ENCODE measurements at places on chromosomes 7 and 10.

- DNase-seq = no peak
Observed at GRCh38 chr7:94236960-94237359, 157.7 kb upstream of the COL1A2 start.

DNA sequence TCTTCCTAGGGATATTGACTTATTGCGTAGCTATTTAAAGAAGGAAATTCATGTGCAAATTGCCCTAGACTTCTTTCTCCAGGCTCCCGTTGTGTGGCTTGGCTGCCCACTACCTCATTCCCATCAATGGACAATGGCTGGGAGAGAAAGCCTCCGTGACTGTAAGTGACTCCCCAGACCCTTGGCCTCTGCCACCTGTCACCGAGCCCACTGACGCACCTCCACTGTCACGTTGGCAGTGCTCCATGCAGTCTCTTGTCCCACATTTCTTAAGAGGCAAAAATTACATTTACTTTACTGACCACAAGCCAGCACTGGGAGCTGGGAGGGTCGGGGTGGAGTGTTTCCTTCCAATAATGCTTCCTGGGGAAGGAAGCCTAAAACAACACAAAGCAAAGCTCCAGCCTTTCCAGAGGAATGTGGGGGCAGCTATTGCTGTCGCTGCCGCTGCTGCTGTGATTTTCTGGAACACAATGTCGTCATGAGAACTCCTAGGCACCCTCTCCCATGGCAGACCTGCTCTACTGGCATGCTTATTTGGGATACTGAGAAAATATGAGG lies 89.7 kb upstream of the STEAP1B start:
- DNase-seq = no peak

DNA sequence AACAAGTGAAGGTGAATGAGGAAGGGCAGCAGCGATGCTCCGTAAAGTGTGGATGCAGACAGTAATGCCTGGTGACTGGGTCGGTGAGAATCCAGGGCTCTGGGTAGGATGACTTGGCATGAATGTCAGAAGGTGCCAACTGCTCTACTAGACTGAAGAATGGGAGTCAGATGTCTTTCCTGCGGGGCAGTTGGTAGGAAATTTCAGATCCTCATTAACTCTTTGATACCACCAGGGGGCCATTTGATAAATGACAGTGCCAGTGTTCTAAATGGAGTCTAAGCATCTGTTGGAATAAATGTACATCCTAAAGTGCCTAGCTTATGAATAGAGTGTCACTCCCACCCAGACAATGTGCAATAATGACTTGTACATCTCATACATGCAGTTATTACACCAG lies 462.0 kb downstream of the GRM8 start:
- no peak for DNase-seq

DNA sequence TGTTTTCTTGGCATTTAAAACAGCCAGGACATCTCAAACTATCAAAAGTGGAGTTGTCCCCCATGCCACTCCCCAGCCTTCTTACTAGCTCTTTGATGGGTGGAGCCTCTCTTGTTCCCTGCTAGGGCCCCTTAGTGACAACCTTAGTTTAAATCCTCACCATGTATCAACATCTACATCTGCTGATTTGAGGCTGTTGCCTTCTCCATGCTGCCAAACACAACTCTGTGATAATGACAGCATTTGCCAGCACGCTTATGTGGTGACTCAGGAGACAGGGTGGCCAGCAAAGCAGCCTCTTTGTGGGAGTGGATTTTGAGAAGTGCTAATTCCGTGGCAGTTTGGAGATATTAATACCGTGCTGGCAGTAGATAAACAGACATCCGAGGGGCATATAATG lies 145.4 kb downstream of the LRRC4 start:
- no peak for DNase-seq

GRCh38 chr7:47556511-47557180 lies 25.3 kb downstream of the TNS3 start:
- no peak for DNase-seq
